ENCODE measurements at places on chromosomes 4 and X.
A peak's percentile ranks its signal among the peaks of the same experiment; 100 is the strongest.

DNA sequence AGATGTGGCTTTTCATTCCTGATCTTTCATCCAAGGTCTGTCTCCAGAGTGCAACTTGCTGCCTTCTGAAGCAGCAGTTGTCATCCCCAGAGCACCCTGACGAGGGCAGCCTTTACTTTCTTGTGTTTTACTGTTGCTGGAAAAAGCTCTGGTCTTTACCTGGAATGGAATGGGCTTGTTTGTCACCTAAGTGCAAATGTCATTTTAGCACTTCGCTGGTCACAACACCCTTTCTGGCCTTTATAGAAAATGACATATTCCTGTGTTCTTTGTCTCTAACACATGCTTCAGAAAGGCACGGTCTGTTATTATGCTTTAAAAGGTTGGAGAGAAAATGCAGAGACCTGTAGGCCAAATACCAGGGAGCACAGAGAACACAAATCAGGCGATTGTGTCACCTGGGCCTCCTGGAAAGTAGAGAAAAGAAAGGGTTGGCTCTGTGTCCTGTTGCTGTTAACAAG is 332.7 kb upstream of the IGFBP7 start:
- DNase-seq = peak; percentile 39

DNA sequence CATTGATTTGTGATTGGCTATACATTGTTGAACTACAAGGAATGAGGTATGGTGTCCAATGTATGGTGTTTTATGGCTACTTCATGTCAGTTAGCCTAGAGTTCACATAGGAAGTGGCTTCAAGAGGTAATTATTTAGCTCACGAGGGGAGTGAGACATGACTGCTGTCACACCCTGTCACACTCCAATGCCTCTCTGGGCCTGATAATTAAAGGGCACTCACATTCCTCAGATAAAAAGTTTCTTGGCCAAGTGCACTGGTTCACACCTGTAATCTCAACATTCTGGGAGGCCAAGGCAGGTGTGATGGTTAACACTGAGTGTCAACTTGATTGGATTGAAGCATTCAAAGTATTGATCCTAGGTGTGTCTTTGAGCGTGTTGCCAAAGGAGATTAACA is 65.0 kb upstream of the DDX60 start:
- no peak for DNase-seq

DNA sequence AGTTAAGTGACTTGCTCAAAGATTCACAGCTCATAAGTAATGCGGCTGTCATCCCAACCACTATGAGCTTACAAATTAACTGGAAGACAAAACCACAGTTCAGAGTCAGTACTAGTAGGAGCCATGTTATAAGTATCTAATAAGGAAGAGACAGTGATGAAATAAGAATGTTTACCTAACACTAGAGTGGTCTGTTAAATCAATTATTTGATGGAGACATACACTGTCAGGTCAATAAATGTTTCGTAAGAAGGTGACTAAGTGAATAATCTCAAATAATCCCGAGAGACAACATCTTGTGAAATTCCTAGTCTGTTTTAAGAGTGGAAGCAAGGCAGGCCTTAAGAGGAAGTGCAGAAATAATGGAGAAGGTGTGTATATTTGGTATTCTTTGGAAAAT is 25.8 kb upstream of the AMELX start:
- DNase-seq = no peak

DNA sequence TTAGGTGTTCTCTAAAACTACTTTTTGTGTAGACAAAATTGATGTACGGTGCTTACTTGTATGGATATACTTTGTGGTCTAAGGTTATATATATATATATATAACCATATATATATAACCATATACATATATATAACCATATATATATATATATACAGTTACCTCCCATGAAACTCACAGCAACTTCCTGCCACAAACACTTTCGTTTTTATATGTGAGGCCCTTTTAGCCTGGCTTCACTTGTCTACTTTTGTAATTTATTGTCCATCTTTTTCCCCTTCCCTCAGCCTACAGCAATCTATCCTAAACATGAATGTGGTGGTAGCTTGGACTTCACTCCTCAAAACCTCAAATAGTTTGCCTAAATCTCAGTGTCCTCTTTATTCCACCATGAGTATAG is 72.8 kb upstream of the NPFFR2 start:
- no peak for DNase-seq

- peak; percentile 72 for DNase-seq
Observed at GRCh38 chr4:102620697-102621497, 119.7 kb downstream of the NFKB1 start.

- DNase-seq = no peak
Observed at GRCh38 chr4:126838941-126839679, 793.6 kb upstream of the INTU start.

DNA sequence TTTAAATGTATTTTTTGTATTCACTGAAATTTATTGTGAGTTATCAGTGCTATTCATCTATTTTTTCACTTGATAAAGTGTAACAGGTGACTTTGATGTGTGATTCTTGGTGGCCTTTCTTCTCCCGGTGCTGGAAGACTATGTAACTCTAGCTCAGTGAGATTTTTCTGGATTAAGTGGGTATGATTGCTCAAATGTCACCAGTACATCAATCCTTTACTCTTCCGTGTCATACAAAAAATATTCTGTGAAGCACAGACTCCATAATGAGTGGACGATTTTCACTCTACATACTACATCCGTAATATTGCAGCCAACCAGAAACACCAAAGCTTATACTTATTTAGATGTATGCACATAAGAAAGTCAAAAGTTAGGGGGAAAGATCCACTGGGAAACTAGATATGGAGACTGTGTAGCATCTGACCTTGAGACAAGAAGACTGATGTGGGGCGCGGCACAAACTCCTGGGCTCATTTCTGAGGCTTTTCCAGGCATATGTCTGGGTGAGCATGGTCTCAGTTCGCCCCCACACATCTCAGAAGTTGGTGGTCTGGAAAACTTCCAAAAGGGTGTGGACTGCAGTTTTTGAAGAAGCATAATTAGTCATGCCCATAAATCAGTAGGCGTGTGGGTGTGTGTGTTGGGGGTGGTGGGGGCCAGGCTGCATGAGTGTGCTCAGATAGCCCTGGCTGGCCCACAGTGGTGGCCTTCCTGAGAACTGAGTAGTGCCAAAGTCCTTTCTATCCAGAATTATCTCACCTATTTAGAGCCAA is 53.9 kb upstream of the TENM3 start:
- DNase-seq = no peak
